ENCODE measurements at places on chromosomes 3 and 15. TPM values are rescaled to one million over a fixed set of nuclear protein-coding genes. Genes with fewer than 3 reads are reported as not detected.

AHSG gene
- total RNA-seq: not detected

CCR1 gene
- total RNA-seq: 0.67 TPM

CCK gene
- total RNA-seq: not detected

- DNase-seq: no peak
These were observed 542.9 kb downstream of the FHIT start for GRCh38 chr3:60708191-60708975.

DNA sequence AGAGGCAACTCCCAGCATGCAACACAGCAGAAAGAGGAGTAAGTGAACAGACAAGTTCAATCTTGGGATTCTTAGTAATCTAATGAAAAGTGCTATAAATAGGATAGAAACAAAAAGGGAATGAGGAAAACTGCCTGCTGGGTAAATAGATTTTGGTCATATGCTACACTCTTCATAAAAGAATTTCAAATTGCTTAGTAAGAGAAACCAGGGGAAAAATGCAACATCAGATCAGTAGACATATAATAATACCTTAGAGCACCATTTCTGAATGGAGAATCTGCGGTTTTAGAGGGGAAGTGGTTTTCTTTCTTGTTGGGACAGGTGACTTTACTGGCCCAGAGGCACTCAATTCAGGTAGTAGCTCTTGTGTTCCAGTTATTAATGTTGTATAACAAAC lies 13.4 kb upstream of the TBC1D5 start:
- DNase-seq: no peak

DNA sequence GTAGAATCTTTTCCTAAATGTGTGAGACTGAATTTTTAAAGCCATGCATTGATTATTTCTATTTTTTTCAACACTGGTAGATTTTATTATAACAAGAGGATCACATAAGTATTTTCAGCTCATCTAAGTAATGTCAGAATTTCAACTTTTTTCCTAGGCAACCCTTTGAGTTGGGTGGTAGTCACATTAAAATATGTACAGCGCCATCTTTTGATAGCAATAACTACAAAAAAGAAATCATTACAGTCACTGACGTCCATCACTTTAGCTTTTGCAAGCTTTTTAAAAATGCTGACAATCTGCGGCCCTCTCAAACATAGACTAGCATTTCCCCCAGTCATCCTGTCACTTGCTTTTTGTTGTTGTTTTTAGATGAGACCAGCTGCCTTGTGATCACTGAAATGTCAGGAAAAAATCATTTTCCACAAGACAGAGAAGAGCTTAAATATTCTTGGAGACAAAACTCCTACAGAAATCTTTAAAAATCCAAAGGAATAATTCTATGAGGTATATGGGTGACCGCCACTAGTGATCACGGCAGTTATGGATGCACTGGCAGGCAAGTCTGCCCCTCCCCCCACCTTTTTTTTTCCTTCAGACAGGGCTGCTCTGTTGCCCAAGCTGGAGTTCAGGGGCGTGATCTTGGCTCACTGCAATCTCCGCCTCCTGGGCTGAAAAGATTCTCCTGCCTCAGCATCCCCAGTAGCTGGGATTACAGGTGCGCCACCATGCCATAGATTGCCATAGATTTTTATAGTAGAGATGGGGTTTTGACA lies 384.0 kb upstream of the KCNMB2 start:
- DNase-seq: no peak

- peak; percentile 8 for DNase-seq
These were observed 13.9 kb downstream of the CLSTN2 start for GRCh38 chr3:139948898-139949297.

- no peak for DNase-seq
These were observed 5.6 kb upstream of the OGG1 start for GRCh38 chr3:9744162-9744561.

DNA sequence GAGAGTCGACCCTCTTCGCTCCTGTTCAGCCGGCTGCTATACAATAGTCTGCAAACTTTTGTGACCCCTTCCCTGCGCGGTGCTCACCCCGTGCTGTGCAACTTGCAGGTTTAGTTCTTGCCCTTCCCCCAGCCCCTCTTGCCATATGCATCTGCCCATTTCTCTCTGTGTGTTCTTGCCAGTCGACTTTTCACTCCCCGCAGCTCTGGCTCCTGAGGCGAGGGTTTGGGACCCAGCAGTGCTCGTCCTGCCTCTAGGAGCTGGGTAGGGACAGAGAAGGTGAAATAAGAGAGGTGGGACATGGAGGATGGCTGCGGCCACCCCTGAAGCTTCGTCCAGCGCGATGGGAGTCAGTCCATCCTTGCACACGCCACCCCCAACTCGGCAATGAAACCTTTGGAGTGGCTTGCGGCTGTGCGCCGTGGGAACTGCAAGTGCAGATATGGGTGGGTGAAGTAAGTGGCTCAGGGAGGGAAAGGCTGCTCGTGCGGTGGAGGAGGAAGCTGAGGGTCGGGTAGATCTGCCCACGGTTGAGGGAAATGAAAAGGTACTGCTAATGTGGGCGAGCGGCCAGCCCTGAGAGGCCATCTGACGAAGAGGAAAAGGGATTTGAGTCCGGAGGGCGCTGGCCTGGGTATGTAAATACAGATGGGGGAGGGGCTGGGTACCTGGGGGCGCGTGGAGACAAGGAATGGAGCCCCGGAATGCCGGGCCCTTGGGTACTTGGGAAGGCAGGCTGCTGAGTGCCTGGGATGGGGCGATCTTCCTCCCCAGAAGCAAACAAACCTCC lies 1.0 kb downstream of the LRRC3B start:
- DNase-seq: no peak

DNA sequence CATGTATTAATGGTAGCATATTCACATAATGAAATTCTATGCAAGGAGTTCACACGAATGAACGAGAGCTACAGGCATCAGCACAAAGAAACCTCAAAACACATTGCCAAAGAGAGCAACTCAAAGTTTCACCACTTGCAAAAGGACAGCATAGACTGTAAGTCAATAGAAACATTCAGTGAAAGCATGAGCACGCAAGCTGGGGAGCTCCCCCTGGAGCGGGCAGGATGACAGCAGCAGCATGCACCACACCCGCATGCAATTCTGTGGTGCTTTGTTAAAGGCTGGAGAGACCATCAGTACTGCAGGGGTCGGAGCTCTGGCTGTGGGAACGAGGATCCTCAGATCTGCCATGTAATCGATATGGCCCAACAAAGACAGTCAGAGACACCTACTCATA lies 18.7 kb downstream of the OCA2 start:
- DNase-seq: no peak

- DNase-seq: no peak
These were observed 33.4 kb downstream of the FGD5 start for GRCh38 chr3:14852058-14852594.

DNA sequence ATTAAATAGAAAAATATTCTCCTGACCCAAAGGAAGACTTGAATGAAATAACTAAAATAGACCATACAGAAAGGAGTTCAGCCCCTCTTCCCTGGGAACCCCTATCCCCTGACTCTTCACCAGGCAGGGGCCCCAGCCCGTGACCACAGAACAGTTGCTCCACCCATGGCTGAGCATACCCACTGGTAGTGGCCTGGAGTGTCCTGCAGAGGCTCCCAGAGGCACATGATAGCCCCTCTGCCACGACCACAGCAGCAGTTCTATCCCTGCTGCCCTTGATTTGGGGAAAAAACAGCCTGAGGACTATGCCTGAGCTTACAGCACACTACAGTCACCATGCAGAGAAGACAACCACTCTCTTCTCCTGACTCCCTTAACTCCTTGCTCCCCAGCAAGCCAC lies 31.8 kb downstream of the TTC14 start:
- DNase-seq: no peak

DNA sequence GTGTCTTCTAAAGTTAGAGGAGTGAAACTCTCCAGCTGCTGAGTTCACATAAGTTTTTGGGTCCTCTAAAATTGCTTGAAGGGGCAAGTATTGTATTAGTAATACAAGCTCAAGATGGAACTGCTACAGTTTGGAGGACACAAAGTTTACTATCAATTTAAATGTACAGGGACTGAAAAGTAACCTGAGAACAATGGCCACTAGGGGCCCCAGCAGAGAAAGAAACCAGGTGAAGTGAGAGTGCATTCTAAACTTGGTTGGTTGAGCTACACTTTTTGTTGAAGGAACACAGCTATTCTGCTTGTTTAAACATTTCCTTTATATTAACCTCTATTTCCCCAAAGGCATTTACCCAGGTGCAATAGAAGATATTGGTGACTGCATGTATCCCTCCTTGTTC lies 755.5 kb downstream of the GBE1 start:
- no peak for DNase-seq

DNA sequence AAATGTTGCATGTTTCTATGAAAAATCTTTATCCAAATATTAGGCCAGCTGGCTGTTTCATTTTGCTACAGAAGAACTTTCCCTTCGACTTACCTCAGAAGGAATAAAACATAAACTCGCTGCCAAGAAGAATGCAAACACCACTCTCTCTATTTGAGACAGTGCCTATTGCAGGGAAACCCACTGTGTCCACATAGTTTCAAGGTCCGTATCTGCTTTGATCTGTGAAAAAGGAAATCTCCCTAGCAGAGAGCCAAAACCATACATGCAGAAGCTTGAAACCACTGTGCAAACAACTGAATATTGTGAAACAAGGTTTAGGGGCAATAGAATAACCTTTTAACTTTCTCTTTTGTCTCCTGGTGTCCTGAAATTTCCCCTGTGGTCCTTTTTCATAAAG lies 35.0 kb upstream of the CAPN7 start:
- no peak for DNase-seq

DNA sequence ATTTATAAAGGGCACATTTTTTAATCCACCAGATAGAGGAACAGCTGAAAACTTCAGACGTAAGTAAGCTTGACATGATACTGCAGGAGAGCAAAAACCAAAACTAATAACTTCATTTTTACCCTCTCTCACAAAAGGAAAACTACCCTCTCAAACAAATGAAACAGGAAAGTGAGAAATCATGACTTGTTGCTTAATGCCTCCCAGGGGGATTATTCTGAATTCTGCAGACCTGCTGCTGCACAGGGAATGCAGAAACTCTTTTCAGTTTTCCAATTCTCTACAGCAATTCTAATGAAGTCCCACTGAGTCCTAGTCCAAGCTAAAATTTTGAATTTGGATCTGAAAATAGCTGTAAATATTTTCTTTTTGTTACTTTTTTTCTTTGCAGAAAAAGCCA lies 637.1 kb upstream of the CCDC54 start:
- no peak for DNase-seq

DNA sequence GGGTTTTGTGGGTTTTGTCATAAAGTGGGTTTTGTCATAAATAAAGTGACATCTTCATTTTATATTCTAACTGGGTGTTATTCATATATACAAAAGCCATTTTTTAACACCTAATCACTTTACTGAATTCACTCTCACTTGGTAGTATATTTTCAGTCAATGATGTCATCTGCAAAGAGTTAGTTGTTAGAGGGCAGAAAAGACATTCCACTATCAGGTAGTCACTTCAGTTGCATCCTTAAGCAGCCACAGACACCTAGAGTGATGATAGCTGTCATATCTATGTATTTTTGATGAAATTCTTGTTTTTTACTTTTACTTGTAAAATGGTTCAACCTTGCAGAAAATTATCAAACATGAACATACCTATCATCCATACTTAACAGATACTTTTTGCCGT lies 89.0 kb downstream of the DHX36 start:
- no peak for DNase-seq

DNA sequence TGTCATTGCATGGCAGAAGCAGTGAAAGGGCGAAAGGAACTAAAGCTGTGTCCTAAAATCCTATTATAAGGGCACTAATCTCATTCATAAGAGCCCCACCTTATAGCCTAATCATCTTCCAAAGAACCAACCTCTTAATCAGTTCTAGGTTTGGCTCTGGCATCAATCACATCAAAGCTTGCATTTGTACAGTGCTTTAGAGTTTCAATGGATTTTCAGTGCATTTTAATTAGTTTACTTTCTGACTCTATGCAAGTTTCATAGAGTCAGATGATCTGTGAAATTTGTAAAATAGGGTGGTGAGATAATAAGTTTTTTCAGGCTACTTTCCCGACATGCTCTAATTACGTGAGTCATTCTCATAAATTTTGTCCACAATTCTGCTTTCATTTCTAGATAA lies 341.1 kb downstream of the DIPK2A start:
- no peak for DNase-seq

DNA sequence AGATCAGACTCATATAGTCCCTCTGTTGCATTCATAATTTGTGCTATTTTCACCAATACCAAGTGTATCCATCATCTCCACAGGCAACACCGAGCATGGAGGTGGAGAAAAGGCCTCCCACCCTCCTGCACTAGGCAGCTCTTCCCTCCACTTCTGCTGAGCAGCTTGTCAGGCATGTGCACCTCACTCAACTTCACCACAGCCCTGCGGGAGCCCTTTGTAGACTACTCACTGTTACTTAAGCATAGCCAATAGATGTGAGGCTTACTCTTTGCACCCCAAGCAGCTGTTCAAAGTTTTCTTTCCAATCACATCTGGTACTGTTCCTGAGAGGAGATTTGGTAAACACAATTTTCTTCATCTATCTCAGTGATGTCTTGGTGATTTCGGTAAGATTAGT lies 16.9 kb upstream of the GUCA1C start:
- DNase-seq: no peak

- no peak for DNase-seq
These were observed 92.4 kb downstream of the CSNK1G1 start for GRCh38 chr15:64263567-64263966.

- DNase-seq: no peak
These were observed 247.5 kb upstream of the TGFBR2 start for GRCh38 chr3:30358871-30359270.

GRCh38 chr3:32460031-32460749 lies 42.5 kb downstream of the CMTM6 start:
- peak; percentile 87 for DNase-seq

DNA sequence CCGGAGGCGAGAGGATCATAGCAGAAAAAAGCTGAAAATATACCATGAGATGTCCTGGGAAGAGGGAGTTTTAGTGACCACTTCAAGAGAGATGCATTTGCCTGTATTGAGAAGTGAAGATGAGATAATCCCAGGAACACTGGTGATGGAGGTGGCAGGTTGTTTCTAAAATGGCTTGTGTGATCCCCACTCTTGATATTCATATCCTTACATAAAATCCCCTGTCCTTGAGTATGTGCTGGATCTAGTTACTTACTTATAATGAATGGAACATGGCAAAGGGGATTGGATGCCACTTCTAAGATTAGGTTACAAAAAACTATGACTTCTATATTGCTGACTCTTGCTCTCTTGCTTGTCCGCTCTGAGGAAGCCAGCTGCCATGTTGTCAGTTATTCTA lies 22.1 kb downstream of the HDGFL3 start:
- DNase-seq: no peak

GRCh38 chr15:67146875-67147381 lies 81.5 kb downstream of the SMAD3 start:
- peak; percentile 46 for DNase-seq
